ENCODE measurements at places on chromosomes 16 and 17. TPM values are rescaled to one million over a fixed set of nuclear protein-coding genes. Genes with fewer than 3 reads are reported as not detected.

The AKAP10 gene
- total RNA-seq: 17.6 TPM

The SLC16A3 gene
- total RNA-seq: 98.1 TPM

The KRTAP3-1 gene
- total RNA-seq: not detected

The CHTF18 gene
- 28.7 TPM for total RNA-seq

The TTLL6 gene
- total RNA-seq: 0.73 TPM

The CEP295NL gene
- 0.39 TPM for total RNA-seq

The CNTROB gene
- 36.8 TPM for total RNA-seq
